ENCODE measurements at places on chromosomes 12 and 14. TPM values are rescaled to one million over a fixed set of nuclear protein-coding genes. Genes with fewer than 3 reads are reported as not detected.

Gene ZC2HC1C
- total RNA-seq: 0.69 TPM

Gene NRXN3
- total RNA-seq: 2.9 TPM

Gene HOXC12
- total RNA-seq: not detected

Gene PPP1R36
- total RNA-seq: 1.2 TPM

Gene SLC25A47
- 0.07 TPM for total RNA-seq
